H1 (cell line): ENCODE measurements at places on chromosomes 11 and 22. TPM values are rescaled to one million over a fixed set of nuclear protein-coding genes. Genes with fewer than 3 reads are reported as not detected.

Gene CCND1
- 170 and 172 TPM in 2 replicates for total RNA-seq

- no peaks in the 10 kb centered on the region for H3K27me3 ChIP-seq
- H3K4me1 ChIP-seq = peaks cover 3% of the 10 kb centered on the region
- no peak for DNase-seq
- H3K36me3 ChIP-seq = no peaks in the 10 kb centered on the region
- H3K4me3 ChIP-seq = no peak overlapping the region
- no peak overlapping the region for H3K27ac ChIP-seq
These were observed 82.3 kb upstream of the EED start for GRCh38 chr11:86162239-86162638.

- no peaks in the 10 kb centered on the region for H3K4me1 ChIP-seq
- H3K36me3 ChIP-seq = peaks cover 15% of the 10 kb centered on the region; the same call in 1 of the 2 replicates
- H3K27me3 ChIP-seq = no peaks in the 10 kb centered on the region
- H3K27ac ChIP-seq = no peak overlapping the region
These were observed 4.7 kb downstream of the YDJC start for GRCh38 chr22:21624880-21625791.

GRCh38 chr22:25448435-25449051, 115.9 kb upstream of the GRK3 start:
- peak overlapping the region; percentile 58 for H3K4me3 ChIP-seq
- no peak for DNase-seq
- peaks cover under 1% of the 10 kb centered on the region; the same call in 1 of the 2 replicates for H3K36me3 ChIP-seq

DNA sequence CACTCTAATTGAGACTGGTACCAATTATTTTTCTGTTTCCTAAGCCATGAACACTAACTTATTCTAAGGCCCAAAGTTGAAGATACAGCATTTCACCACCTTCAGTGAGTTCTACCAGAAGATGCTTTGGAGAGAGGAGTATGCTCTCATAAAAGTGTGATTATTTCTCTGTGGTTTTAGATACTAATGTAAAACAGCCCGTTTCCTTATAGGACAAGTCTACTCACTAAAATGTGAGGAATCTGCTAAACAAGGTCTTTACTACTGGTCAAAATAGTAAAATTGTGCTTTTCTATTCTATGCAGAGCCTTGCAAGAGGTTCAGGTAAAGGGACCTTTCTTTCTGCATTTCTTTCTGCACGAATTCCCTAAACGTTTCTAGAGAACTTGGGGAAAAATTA, 2.4 kb downstream of the LGR4 start:
- H3K4me1 ChIP-seq = peaks cover 23% of the 10 kb centered on the region; the same call in 1 of the 2 replicates
- no peak overlapping the region for H3K27ac ChIP-seq
- H3K27me3 ChIP-seq = no peaks in the 10 kb centered on the region; the same call in 1 of the 2 replicates
- H3K36me3 ChIP-seq = no peaks in the 10 kb centered on the region

Gene TIRAP
- total RNA-seq = 4.5 and 5.3 TPM in 2 replicates

DNA sequence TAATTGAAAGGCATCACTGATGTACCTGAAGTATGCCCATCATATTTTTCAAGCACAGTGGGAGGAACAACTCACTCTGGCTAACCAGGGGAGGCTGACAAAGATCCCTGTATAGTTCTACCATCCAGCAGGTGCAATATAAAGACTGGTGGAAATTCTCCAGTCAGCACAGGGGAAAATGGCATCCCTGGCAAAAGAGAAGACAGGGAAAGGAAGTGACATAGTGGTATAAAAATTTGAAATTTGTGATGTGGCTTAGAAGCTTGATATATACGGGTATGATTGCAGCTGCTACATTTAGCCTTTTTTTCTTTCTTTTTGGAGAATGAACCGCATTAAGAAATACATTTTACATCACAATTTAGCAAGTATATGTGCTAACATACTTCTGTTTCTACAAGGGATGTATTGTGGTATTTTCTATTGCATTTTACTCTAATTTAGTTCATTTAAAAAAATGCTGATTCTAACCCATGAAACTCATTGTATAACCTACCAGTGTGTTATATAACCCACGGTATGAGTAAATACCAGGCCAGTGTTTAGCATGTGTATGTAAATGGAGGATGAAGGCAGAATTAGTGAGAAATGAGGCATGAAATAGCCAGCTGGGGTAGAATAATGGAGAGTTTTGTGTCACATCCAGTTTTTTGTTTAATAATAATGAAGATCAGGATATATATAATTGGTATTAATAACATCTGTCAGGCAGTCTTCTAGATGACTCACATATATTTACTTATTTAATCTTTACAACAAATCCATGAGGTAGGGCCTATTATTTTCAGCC, 186.1 kb downstream of the ARHGAP42 start:
- peaks cover 12% of the 10 kb centered on the region for H3K4me1 ChIP-seq
- H3K36me3 ChIP-seq = no peaks in the 10 kb centered on the region
- no peaks in the 10 kb centered on the region for H3K27me3 ChIP-seq
- DNase-seq = no peak
- H3K27ac ChIP-seq = no peak overlapping the region

Gene TEX54
- 1.2 TPM in 1 of 2 replicates, not detected in the other for total RNA-seq

DNA sequence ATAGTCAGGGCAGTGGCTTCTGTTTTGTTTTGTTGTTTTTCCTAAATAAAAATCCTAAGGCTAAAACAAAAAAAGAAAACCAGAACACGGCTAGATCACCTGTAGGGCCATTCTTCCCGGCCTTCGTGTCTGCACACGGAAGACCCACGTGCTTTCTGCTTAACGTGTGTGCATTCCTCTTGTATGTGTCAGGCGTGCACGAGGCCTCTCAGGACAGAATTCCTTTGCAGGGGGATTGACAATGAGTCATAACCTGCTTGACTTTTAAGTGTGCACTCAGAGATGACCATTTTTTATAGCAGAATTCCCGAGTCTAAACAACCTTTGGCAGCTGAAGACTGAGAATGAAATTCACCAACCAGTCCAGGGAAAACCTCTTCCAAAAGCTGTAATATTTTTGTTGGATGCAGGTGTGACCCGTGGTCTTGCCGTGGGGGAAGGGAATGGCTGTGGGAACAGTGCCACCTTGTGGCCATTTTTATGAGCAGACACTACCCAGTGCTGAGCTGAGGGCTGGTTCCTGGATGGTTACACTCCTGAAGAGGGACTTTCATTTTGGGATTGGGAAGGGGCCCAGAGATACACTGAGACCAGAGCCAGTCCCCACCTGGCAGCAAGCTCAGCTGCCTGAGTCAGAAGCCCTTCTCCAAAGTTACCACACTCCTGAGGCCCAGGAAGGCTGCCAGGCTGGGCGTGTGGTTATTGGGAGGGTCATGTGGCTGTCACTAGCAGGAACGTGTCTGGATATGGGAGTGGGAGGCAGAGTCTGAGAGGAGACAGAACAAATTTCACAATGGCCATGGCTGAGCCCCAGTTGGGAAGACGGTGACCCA, 35.7 kb upstream of the DKK3 start:
- DNase-seq = peak; percentile 27
- H3K36me3 ChIP-seq = no peaks in the 10 kb centered on the region
- H3K27me3 ChIP-seq = no peaks in the 10 kb centered on the region; the same call in 1 of the 2 replicates
- H3K4me3 ChIP-seq = no peak overlapping the region
- H3K4me1 ChIP-seq = no peaks in the 10 kb centered on the region

Gene SEC14L2
- 2.8 and 4.3 TPM in 2 replicates for total RNA-seq
